ENCODE measurements at places on chromosomes 3 and 15.

DNA sequence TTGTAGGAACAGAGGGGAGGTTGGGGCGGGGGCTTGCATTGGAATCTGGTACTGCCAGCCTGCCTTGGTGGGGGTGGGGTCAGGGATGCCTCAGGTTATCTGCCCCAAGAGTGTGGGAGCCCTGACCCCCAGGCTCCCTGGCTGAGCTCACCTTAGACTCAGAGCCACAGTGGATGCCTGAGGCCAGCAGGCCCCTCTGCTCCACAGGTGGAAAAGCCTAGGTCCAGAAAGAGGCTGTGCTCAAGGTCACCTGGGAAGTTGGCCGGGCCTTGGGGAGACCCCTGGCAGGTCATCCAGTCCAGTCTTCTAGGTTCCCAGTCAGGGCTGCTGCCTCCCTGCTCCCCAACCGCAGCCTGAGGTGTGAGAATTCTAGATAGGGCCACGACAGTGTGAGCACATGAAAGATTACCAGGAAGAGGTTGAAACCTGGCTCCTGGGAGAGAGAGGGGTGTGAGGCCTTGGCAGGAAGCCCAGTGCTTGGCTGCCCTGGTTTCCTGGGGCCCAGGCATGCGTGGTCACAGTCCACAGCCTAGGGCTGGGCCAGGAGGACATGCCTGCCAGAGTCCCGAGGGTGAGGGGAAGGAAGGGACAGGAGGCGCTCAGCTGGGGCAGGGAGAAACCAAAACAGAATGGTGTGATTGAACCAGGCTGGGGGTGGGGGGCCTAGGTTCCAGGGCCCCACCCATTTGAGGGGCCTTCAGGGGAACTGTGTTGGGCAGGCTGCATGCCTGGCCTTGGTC, 4.9 kb downstream of the HDAC11 start:
- DNase-seq = no peak

- no peak for DNase-seq
Measured at GRCh38 chr3:46186471-46187340, 21.4 kb downstream of the CCR1 start.

DNA sequence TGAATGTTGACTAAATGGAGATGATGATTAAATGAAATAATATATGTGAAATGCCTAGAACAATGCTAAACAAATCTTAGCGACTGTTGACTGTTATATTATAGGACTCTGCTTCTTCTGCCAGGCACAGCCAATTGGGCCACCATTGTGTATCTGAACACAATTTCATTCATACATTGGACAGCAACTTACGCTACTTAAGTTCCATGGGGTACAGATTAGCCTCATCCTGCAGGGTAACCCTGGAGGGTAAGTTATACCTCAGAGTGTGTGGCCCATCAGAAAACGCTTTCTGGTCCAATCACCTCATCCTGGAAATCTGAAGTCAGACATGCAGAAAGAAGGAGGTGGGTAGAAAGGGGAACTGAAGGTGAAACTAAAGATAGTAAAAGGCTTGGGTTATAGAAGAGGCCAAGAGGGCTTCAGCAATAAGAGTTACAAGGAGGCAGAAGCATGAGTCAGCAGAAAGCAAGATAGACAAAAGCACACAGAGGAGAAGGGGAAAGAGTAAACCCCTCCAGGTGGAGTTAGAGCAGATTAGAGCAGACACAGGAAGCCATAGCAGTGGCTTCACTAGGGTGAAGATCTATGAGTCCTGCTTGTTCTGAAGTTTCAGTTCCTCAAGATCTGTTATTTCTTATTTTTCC, 119.3 kb upstream of the SLC24A5 start:
- no peak for DNase-seq

- no peak for DNase-seq
Measured at GRCh38 chr3:158249183-158249582, 139.3 kb downstream of the RSRC1 start.

DNA sequence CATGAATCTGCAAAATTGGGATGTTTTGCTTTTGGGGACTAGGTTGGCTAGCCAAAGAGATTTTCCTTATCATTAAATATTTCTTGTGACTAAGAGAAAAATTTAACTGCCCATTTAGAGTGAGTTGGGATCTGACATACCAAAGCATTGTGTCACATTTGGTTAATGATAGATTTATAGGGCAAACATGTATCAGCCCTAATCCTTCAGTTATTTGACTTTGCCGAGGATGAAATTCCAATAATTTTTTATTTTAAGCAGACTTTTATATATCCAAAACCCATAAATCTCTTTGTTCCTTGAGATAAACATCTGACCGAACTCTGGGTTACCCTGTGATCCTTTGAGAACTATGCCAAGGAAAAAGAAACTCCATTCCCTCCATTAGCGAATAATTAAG, 218.9 kb downstream of the CDIN1 start:
- no peak for DNase-seq

- DNase-seq = no peak
Measured at GRCh38 chr3:123914829-123915228, 30.7 kb upstream of the MYLK start.

GRCh38 chr3:188605231-188605630, 451.3 kb downstream of the LPP start:
- DNase-seq = no peak

GRCh38 chr3:101847328-101847727, 2.0 kb upstream of the NFKBIZ start:
- no peak for DNase-seq

- DNase-seq = no peak
Measured at GRCh38 chr15:36527235-36528162, 51.9 kb upstream of the CDIN1 start.

- DNase-seq = no peak
Measured at GRCh38 chr3:65811892-65812291, 226.8 kb downstream of the MAGI1 start.

- no peak for DNase-seq
Measured at GRCh38 chr3:196938124-196938523, 4.2 kb downstream of the NCBP2 start.

- no peak for DNase-seq
Measured at GRCh38 chr3:150335631-150336030, 72.5 kb upstream of the TSC22D2 start.

DNA sequence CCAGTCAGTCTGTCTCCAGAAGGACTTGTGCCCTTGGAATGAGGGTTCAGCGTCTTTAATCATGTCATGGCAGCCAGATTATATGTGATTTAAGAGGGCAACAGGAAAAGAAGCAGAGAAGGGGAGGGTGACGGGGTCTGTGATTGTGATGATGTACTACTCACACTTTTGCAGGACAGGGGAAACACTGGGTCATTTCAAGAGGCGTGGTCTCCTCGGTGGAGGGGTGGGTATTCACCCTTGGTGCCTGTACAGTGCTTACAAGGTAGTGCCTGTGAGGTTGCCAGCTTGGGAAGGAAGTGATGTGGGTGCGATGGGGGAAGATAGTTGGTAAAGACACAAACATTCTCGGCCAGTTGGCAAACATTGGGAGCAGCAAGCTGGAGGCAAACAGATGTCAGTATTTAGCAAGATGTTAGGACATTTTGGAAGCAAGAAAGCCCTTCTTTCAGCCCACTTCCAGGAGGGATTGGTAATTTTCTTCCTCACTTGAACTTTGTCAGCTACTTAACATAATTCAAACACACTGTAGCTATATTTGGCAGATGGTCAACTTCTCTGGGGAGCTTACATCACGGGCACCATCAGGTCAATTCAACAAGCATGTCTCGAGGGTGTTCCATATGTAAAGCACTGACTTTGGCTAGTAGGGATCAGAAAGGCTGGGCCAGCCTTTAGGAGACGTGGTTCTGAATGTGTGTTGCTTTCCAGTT, 71.4 kb upstream of the ROPN1 start:
- DNase-seq = no peak

DNA sequence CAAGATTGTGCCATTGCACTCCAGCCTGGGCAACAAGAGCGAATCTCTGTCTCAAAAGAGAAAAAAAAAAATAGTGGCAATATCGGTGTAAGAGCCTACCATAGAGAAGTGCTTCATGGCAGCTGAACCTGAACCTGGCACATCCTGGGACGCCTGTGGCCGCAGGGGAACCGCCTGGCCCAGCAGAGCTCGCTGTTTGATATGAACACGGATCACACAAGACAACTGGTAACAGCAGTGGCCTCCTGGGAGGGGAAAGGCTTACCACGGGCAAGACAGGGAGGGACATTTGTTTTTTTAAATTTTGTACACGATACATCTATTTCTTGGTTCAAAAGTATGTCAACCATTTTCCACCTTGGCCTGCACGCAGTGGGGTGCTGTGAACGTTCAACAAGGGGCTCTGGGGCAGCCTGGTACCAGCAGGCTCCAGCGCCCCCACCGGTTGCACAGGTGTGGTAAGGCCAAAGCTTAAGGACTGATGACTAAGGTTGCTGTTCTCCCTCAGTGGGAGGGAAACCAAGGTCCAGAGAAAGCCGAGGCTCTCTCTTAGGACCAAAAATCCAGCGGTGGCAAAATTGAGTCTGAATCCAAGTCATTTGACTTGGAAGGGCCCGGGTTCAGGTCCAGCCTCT, 21.7 kb upstream of the EPHB3 start:
- DNase-seq = no peak

DNA sequence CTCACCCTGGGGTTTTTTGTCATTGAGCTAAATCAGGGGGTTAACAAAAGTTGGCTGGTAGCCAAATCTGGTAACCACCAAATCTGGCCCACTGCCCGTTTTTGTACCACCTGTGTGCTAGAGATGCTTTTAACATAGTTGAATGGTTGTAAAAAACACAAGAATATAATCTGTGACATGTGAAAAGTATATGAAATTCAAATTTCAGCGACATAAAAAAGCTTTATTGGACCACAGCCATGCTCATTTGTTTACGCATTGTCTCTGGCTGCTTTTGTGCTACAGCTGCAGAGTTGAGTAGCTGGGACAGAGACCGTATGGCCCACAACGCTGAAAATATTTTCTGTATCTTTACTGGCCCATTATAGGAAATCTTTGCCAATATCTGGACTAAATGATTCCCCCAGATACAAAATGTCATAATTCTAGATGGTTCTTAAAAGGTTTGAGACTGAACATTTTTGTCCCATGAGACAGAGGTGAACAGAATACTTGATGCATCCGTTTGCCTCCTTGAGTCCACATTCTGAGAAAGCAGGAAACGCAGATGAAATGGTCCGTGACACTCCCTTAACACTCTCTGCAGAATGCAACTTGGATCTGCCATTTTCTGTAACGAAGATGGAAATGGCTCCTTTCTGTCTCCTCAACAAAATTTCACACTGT, 120.9 kb upstream of the PDZRN3 start:
- DNase-seq = no peak

- DNase-seq = no peak
Measured at GRCh38 chr3:193595939-193596487, 3.0 kb downstream of the OPA1 start.

- DNase-seq = no peak
Measured at GRCh38 chr3:194619741-194620140, 13.5 kb downstream of the TMEM44 start.

DNA sequence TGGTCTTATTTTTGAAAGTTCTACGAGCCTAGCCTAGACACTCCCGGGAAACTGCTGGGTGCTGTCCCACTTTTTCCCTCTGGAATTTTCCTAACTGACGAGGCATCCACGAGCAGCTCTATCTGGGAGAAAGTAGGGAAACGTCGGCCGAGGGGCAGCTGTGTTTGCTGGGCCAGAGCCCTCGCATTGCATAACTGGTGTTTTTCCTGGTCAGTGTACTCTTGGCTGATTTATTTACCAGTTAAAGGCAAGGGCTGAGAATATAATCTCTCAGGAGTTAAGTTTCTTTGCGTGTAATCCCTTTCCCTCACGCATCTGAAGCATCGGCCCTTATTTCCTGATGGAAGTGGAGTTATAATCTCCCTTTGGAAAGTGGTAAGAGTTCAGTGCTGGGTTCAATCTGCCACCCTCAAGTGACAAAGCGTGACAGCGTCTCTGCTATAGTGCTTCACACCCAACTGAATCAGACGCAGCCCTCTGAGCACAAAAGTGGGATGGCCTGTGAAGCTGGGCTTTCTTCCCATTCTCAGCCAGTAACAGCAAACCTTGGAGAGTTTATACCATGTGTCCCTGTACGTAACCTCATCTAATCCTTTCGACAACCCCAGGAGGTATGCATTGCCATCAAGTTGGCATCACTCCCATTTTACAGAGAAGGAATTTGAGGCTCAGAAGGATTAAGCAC, 311.5 kb downstream of the RORA start:
- no peak for DNase-seq

GRCh38 chr3:188780193-188781147, 391.3 kb upstream of the TPRG1 start:
- no peak for DNase-seq

GRCh38 chr3:196947136-196947859, 5.0 kb upstream of the NCBP2 start:
- DNase-seq = no peak

- DNase-seq = no peak
Measured at GRCh38 chr3:123586131-123586530, 1.3 kb upstream of the HACD2 start.

DNA sequence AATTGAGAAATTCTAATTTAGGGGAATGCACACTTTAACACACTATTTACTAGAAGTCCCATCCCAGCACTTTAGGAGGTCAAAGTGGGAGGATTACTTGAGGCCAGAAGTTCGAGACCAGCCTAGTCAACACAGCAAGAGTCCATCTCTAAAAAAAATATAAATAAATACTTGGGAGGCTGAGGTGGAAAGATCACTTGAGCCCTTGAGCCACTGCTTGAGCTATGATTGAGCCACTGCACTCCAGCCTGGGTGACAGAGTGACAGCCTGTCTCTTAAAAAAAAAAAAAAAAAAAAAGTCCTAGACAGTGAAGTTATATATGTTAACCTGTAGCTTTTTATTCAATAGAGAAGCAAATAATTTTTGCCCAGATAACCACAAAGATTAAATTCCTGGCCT, 69.2 kb downstream of the DLG1 start:
- DNase-seq = no peak

DNA sequence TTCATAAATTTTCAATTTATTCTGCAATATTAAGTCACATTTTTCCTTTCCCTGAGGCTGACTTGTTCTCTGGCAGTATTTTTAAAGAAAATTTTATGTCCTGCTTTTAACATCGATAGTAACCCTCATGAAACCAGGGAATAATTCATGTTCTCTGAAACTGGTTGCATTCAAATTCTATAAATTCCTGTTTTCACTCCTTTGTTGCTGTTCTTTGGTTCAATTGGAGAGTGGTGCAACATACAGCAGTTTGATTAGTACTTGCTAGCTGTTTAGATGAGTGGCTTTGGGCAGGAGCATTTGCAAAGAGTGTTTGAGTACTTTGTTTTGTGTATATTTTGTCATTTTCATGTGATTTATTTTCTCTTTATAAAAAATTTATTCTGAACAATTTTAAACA, 19.2 kb downstream of the ZIC1 start:
- no peak for DNase-seq

DNA sequence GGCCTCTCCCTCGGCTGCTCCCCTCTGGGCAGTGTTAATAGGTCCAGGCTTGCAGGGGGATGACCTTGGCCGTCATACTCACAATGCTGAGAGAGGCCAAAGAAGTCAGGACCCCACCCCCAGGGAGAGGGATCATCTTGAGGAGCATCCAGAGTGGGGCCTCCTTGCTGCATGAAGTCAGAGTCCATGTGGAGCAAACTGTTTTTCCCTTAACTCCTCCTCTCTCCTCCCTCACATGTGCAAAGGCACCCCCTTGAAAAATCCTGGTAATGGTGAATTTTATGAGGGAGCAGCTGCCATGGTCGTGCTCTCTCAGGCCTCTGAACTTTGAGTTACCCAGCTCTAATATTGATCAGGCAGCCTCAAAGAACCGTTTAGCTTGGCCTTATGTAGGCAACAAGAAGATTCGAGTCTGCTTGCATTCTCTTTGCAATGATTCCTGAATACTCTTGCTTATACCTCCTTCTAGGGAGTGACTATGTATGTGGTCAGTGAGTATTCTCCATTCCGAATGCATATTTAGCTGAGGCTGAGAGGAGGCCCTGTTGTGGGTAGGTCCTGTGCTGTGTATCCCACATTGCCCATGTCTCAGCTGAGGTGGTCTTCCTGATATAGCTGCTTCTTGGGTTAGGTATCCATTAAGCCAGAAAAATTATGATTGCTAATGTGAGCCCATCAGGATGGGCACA, 23.1 kb upstream of the RPL39L start:
- no peak for DNase-seq
